ENCODE measurements at places on chromosomes 16 and 17.

GRCh38 chr17:2655546-2655945 lies 56.0 kb downstream of the CLUH start:
- DNase-seq, result no peak

- no peak for DNase-seq
These were observed 13.9 kb downstream of the MAP2K6 start for GRCh38 chr17:69428252-69428980.

GRCh38 chr17:35006961-35007360 lies 26.6 kb downstream of the LIG3 start:
- DNase-seq, result no peak

GRCh38 chr16:66277311-66278070 lies 89.0 kb upstream of the CDH5 start:
- peak; percentile 7 for DNase-seq

- DNase-seq, result peak; percentile 23
These were observed at the start of gene CMTM2 for GRCh38 chr16:66578651-66579531. Gene CMTM2, plus strand, starts transcription at chr16:66579463. Its CDS starts 145 bp downstream, at chr16:66579608.

GRCh38 chr16:28003923-28004322 lies 59.6 kb downstream of the GSG1L start:
- DNase-seq, result no peak

- DNase-seq, result no peak
These were observed 45.9 kb upstream of the HS3ST3A1 start for GRCh38 chr17:13647543-13648021.

DNA sequence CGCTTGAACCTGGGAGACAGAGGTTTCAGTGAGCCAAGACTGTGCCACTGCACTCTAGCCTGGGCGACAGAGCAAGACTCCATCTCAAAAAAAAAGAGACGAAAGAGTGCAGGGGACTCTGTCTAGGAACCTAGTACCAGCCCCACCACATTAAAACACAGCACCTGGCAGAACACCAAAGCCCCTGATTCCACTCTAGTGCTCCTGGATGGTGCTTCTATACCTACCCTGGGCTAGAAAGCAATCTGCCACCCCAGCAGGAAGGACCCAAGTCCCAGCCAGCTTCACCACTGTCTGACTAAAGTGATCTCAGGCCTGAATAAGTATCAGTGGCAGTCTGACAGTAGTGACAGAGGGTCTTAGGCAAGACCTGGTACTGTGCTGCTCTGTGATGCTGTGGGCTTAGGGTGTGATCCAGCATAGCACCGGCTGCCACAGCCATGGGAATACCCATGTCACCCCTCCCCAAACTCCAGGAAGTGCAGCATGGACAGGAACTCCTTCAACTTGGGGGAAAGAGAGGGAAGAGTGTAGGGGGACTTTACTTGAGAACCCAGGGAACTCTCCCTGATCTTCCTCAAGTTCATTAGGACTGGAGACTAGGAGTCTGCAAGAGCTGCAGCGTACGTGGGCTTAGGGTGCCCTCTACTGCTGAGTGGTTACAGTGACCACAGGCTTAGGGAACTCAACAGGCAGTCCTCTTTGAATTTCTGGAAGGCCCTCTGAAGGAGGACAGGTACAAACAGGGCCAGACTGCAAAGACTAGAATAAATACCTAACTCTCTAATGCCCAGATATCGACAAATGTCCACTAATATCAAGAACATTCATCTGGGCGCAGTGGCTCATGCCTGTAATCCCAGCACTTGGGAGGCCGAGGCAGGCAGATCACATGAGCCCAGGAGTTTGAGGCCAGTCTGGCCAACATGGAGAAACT lies 30.0 kb upstream of the RNF43 start:
- DNase-seq, result peak; percentile 31

DNA sequence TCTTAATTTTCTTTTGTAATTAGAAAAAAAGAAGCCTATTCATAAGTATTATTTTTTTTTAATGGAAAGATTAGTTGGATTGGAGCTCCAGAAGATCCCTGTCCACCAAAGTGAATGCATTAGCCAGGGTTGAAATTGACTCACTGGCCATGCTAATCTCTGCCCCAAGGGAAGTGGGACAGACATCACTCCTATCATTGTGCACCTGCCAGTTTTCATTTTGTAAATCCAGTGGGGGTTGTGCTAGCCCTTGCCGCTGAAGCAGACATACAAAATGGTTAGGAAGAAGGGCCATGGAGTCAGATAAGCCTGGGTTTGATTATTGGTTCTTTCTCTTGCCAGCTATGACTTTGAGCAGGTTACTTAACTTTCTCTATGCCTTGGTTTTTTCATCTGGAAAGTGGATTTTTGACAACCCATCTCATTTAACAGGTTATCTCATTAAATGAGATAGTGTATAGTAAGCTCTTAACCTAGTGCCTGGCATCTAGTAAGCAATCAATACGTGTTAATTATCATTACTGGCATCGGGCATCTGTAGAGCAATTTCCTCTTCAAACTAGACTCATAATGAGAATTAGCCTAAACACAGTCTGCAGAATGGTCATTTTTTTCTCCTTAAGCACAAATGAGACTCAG lies 216.9 kb downstream of the IRX3 start:
- DNase-seq, result no peak

Data from CD8-positive, alpha-beta T cell (primary cell).